ENCODE measurements at places on chromosomes 1 and 21. TPM values are rescaled to one million over a fixed set of nuclear protein-coding genes. Genes with fewer than 3 reads are reported as not detected.

DNA sequence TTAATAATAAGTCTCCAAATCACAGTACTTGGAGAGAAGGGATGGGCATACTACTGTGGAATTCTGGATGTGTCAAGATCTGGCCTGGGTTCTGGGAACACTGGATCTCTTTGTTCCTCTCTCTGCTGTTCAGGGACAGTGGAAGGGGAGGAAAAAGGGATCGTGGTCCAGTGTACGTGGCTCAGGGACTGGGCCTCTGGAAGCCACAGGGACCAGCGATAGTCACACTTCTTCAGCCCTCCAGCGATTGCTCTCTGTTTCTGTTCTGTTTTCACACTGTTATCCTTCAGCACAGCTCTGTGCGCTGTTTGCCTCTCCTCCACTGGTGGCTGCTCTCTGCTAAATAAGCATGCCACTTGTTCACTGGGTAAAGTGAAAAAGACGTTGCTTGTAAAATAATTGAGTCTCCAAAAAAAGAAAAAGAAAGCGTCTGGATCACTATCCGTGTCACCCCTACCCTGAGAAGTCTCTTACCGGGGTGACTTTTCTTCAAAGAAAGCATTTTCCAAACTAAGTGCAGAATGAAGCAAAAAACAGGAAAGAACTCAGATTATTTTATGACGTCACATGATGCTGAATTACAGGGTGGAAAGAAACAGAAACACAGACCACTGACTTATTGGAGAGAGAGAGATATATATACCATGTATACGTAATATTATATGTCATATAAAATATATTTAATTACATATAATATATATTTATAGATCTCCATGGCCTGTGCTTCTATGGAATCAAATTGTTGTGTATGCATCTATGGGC lies 279.4 kb downstream of the RGS7 start:
- no peak for DNase-seq

BEND5 gene
- total RNA-seq = 38.3 TPM

CDK18 gene
- total RNA-seq = 187 TPM

DNA sequence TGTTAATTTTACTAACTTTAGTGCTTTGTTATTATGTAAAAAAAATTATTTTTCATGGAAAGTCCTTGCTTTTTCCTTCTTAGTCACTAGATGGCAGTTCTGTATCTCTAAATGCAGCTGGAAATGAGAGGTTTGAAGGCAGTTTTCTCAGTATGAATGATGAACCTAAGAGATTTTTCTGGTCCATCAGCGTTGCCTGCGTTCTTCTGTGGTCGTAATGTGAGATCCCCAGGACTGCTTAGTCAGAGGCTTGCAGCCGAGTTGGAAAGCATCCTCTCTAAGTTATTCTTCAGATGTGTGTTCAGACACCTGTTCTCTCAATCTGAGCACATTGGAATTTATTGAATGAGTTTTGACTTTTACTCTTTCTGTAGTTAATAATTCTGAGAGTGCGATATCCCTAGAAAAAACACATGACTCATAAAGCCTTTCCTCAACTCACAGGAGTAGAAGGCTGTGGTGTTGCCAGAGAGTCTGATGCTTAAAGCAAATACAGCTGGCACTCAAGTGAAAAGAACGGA lies 99.3 kb downstream of the FMN2 start:
- DNase-seq = no peak

- DNase-seq = no peak
These were observed 200.2 kb downstream of the HIVEP3 start for GRCh38 chr1:41718497-41718896.

- no peak for DNase-seq
These were observed 2.4 kb upstream of the SLC44A3 start for GRCh38 chr1:94817712-94818111.
